ENCODE measurements at places on chromosomes 1 and 21.

DNA sequence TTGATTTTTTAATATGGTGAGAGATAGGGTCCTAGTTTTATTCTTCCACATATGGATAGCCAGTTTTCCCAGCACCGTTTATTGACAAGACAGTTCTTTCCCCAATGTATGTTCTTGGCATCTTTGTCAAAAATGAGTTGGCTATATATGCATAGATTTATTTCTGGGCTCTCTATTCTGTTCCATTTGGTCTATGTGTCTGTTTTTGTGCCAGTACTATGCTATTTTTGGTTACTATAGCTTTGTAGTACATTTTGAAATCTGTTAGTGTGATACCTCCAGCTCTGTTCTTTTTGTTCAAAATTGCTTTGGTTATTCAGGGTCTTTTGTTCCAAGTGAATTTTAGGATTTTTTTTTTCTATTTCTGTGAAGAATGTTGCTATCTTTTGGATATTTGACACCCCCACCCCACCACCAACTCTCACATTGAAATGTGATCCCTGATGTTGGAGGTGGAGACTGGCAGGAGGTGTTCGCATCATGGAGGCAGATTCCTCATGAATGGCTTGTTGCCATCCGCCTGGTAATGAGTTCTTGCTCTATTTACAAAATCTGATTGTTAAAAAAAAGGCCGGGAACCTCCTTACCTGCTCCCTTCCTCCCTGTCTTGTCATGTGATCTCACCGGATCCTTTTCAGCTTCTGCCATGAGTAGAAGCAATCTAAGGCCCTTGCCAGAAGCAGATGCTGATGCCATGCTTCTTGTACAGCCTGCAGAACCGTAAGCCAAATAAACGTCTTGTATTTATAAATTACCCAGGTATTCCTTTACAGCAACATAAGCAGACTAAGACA is 54.8 kb upstream of the KRTAP19-8 start:
- DNase-seq, result no peak

- DNase-seq, result peak; percentile 69
Observed at GRCh38 chr1:41003640-41004220, 17.8 kb downstream of the SLFNL1 start.

DNA sequence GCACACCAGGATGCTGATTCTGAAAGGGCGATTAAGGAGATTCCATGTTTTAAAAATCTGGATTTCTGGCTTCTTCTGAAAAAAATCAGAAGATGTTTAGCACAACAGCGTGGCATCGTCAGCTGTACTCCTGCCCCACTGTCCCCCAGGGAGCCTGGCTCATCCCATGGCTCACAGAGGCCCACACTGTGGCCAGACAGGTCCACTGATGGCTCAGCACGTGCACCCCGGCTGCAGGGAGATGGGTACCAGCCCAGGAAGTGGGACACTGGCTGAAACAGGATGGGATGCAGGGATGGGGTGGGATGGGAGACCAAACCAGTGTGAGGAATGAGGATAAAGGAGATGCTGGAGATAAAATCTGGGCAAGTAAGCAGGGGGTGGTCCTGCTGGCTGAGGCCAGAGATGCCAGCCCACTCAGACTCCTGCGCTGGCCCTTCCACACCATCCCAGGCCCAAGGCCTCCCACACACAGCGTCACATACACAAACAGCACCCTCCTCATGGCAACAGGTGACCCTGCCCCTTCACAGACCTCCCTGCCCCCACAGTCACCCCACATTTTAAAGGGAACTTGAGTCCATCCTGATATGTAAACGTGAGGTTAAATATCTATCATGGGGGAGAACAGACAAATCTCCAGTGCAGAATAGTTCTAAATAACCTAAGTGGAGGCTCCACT is 23.9 kb upstream of the SAMD11 start:
- DNase-seq, result no peak

GRCh38 chr1:161139766-161140165 is 7.3 kb upstream of the DEDD start:
- no peak for DNase-seq

DNA sequence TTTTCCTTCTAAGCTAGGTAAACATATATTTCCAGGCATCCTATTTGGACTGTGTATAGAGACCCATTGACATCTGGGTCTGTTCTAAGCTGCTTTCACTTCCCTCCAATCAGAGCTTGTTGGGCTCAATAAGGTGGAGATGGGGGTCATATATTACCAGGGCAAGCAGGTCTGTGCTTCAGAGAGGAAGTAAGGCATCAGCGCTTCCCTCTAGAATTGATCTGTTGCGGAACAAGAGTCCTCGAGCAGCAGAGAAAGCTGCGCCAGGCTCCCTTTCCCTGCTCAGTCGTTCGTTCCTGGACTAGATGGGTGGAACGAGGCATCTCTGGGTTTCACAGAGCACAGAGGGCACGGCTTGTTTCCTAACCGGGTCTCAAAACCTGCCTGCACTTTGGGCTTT is 63.5 kb downstream of the DISC1 start:
- no peak for DNase-seq

GRCh38 chr21:33668180-33668579 is 25.9 kb downstream of the ITSN1 start:
- no peak for DNase-seq

DNA sequence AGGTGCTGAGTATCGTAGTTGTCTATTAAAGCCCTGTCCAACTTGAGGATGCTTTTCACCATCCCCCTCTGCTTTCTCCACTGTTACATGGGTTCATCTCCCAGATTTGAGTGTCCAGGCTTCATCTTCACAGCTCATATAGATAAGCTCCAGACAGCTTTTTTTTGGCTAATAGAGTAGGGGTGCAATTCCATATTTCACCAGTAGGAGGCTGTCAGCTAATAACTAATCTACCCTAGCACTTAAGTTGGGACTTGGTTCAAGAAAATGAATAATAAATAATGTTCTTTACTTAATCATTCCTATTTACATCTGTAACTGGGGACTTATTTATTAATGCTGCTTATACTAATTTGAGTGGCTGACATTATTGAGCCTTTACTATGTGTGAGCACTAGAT is 124.5 kb downstream of the IGSF21 start:
- no peak for DNase-seq

- DNase-seq, result no peak
Observed at GRCh38 chr21:34612557-34612956, 2.4 kb downstream of the RCAN1 start.

- DNase-seq, result no peak
Observed at GRCh38 chr1:15323351-15323988, 76.4 kb downstream of the FHAD1 start.

GRCh38 chr1:114352797-114353196 is 158.2 kb downstream of the TRIM33 start:
- no peak for DNase-seq

GRCh38 chr1:225607355-225607754 is 45.6 kb downstream of the ENAH start:
- no peak for DNase-seq

GRCh38 chr21:25314247-25314646 is 293.0 kb downstream of the MRPL39 start:
- no peak for DNase-seq

- DNase-seq, result no peak
Observed at GRCh38 chr1:93414749-93415148, 33.2 kb upstream of the FNBP1L start.

DNA sequence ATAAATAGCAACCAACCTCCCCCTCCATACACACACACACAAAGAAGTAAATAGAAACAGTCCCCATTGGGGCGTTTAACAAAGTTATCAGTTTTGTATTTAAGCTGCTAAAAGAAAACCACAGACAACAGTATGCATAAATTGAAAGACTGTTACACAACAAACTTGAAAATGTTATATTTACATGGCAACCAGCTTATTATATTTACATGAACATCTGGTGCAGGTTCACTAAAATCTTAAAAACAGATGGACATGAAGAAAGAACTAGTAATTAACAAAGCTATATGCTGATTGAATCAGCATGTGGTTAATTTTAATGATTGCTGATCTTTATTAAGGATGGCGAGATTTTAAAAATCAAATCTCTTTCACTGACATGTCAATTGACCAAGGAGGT is 384.7 kb downstream of the LRRIQ3 start:
- no peak for DNase-seq

- no peak for DNase-seq
Observed at GRCh38 chr1:108845446-108845845, 11.4 kb downstream of the AKNAD1 start.

- no peak for DNase-seq
Observed at GRCh38 chr1:205920159-205920558, 23.1 kb downstream of the SLC26A9 start.

DNA sequence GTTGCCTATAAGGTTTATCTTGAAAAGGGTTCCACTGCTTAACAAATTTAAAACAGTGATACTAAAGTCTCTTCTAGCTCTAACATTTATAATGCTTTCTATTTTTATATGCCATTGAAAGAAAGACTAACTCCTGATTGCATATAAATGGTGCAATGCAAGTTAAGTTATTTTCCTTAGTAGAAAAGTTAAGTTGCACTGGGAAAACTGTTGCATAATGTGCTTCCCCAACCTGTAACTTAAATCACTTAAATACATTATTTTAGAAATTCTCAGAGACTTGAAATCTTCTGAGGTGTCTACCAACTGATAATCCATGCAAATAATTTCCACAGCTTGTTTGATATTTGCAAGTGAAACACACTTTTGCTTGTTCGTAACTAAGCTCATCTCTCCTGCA is 175.0 kb upstream of the HMCN1 start:
- no peak for DNase-seq

GRCh38 chr1:3324704-3325535 is 129.5 kb upstream of the ARHGEF16 start:
- DNase-seq, result no peak

- DNase-seq, result no peak
Observed at GRCh38 chr1:222168621-222169020, 379.3 kb downstream of the HHIPL2 start.

- no peak for DNase-seq
Observed at GRCh38 chr1:244137276-244137675, 86.2 kb downstream of the ZBTB18 start.

DNA sequence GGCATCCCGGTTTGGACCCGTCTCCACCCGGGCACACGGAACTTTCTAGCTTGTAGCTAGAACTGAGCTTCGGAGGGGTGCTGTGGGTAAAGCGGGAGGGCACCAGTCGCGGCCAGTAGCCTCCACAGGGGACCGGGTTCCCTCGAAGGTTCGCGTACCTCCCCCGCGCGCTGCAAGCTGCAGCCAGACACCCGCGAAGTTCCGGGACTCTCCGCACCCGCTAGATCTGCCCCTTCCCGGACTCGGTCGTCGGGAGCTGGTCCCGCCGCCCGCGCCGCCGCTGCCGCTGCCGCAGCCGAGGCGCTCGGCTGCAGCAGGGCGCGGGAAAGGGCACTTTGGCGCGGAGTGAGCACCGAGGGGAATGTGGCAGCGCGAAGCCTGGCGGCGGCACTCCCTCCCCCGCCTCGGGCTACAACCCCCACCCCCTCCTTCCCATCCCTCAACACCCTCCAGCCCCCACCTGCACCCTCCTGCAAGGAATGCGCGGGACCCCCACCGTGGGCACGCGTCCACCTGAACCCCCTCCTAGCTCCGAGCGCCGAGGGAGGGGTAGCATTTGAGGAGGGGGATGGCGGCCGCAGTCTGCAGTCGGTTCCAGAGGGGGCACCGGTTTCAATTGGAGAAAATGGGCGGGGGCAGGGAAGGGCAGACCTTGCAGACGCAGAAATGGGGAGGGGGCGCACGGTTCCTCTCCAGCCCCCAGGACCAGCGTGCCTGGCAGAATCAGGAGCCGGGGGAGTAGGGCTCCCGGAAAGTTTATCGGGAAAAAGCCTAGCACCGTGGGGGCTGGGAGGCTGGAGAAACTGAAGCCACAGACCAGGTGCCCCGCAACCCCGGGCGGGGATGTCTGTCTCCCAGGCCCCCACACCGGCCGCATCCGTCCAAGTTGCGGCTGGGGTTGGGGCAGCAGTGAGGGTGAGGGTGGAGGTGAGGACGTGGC is 968 bp downstream of the CSMD2 start:
- no peak for DNase-seq

- DNase-seq, result no peak
Observed at GRCh38 chr1:12173631-12174121, 6.9 kb downstream of the TNFRSF1B start.

DNA sequence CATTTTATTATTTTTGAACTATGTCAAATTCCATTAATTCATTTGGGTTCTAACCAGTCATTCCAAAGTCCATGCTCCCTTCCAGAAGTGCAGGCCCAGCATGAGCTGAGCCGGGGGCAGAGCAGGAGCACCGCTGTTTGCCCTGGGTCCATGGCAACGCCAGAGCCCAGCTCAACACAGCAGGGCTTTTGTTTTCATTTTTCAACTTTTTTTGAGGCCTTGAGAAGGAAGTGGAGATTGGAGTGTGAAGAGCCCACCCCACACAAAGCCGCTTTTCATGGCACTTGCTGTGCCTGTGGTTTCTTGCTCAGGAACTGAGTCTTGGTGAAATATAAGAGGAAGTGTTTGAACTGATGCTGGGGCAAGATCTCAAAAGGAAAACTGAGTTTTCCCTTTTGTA is 13.2 kb upstream of the PRMT2 start:
- no peak for DNase-seq

DNA sequence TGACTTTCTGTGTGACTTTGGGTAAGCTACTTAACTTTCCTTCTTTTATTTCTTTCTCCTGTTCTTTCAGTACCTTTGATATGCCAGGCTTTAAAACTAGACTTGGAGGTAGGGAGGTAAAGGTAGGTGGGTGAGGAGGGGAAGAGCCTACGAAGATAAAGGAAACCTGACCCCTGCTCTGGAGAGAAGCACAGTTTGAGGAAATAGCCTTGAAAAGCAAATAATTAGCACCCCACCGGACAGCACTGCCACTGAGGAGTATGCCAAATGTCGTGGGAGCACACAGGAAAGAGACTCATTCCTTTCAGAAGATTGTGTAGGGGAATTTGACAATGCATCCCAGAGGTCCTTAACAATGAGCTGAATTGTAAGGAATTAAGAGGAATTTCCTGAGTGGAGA is 65.2 kb upstream of the SPAG17 start:
- no peak for DNase-seq

DNA sequence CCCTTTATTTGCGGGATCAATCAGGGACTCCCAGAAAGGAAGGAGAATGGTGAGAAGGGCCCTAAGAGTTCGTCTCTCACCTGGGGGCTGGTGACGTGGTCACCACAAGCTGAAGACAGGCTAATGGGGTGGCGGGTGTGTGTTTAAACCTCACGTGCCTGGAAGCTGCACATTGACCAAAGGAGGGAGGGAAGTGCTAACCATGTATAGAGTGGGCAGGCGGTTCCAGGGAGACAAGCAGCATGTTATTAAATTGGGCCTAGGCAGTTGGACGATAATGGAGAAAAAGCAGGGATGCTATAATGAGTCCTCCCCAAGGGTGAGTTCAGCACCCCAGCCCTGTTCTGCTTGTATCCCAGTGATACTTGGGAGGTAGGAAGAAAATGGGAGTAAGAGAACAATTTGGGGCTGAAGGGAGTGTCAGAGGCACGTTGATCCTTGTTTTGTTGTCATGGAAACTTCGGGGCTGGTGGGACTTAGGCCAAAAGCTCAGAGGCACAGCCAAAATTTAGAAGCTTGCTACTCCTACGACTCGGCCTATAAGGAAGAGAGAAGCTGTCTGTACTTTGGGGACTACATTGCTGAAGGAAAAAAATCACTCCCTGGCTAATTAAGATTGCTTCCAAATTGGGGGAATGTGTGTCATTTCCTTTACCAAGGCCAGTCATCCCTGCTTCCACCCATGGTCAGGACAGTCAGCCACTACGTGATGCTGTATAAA is 33.2 kb upstream of the EPHA8 start:
- no peak for DNase-seq
